ENCODE measurements at places on chromosomes 7 and 10.

- no peak for DNase-seq
Measured at GRCh38 chr7:101171442-101171837, 6.1 kb upstream of the VGF start.

- no peak for DNase-seq
Measured at GRCh38 chr10:63227207-63227895, 94.2 kb downstream of the NRBF2 start.

DNA sequence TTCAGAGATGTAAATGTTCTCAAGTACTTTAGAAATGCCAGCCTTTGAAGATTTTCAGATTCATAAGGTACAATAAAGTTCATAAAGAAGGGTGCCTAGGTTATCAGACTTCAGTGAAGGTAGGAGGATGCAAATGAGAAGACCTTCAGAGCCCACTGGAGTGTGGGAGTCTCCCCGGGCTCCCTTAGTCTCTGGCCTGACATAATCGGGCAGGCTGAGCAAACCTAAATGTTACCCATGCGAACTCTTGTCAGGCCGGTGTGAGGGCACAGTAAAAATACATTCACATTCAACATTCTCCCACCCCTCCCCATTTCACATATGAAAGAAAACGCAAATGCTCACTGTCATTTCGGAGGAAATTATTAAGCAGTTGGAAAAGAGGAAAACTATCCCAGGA lies 102.6 kb upstream of the FEZF1 start:
- DNase-seq = no peak

- DNase-seq = no peak
Measured at GRCh38 chr10:14409247-14409646, 78.5 kb upstream of the FRMD4A start.

- no peak for DNase-seq
Measured at GRCh38 chr7:77738871-77739270, 42.6 kb downstream of the RSBN1L start.

DNA sequence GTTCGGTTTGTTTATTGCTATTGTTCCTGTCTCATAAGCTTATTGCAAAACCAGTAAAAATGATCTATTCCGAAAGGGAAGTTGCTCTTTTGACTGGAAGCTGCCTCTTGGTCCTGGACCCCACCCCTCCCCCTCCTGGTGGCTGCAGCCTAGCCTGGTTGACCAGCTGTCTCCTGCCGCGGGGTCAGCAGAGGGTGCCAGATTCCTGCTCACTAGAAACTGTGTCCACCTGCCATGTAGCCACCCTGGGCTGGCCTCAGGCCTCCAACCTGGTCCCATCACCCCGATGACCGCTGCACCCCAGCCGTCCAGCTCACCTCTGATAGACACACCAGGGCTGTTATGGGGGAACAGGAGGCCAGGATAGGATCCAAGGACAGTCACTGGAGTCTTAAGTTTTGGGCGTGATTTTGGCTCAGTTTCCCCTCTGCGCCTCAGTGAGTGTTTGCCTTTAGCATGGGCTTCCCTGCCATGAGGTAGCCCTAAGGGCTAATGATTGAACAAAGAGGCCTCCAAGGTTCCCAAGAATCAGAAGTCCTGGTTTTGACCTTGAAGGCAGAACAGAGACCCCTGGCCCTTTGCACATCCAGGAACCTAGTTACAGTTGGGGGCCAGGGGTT lies 32.9 kb upstream of the SLF2 start:
- DNase-seq = no peak

DNA sequence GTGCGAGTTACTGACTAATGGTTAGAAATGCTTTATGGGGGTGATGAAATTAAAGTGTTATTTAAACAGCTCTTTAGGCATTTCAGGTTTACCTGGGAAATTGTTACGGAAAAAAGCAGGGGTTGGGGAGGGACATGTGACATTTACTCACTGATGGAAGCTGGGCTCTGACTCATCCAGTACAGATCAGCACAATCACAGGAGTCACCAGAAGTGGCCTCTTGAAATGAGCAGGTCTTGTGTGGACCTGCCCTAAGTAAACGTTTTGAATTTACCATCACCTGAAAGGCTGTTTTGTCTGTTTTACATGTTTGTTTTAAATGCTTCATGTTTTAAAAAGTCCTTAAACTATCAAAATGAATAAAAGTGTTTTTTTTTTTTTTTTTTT lies 2.3 kb downstream of the GLRX3 start:
- DNase-seq = no peak

- no peak for DNase-seq
Measured at GRCh38 chr10:68594405-68594804, 34.3 kb downstream of the TET1 start.

DNA sequence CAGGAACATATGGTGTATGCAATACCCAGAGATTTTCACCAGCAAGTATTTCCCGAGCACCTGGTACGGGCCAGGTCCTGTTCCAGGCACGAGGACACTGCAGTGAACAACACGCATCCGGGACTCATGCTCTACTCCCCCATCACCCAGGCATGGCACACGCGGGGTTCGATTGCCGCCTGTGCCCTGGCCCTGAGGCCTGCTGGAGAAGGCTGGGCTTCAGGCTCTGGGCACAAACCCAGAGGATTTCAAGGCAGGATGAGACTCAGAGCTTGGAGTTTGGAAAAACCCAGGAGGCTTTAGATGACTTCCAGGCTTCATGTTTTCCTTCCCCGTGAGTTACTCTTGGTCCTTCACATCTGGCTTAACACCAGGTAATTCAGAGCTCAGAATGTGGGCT lies 143.5 kb downstream of the NEURL1 start:
- DNase-seq = no peak

GRCh38 chr7:45171946-45172345 lies 14.4 kb downstream of the RAMP3 start:
- no peak for DNase-seq

GRCh38 chr10:119191881-119192280 lies 13.3 kb upstream of the PRDX3 start:
- no peak for DNase-seq

DNA sequence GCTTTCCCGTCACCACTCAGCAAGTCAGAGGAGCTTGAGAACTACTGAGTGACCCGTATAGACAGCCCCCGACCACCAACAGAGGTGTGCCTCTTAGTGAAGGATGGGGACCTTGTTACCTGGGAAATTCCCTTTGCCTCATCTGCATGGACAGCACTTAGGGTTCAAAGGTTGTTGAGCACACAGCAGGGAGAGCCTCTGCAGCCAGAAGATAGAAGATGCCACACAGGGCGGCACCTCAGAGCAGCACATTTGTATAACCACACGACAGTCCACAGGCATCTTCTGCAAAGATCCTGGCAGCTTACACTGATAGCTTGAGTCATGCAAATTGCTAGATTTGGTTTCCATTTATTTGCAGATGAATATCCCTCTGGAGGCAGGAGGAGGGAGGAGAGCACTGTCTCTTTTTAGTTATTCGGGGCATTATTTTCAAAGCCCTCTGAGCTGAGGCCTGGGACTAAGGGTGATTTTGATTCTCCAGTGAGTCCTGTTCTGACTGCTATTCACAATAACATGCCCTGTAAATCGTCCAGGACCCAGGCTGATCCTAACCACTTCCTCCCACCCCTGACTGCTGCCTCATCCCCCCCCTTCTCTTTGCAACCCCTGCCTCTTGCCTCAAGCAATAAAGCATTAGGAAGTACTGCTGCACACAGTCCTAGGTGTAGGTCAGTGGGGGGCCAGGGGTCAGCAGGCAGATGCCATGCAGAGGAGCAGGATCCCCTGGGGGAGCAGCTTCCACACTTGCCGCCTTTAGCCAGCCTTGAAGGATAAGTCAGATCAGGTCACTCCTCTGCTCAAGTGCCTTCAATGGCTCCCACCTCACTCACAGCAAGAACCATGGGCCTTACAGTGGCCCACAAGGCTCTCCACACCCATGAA lies 24.6 kb upstream of the INMT start:
- no peak for DNase-seq

DNA sequence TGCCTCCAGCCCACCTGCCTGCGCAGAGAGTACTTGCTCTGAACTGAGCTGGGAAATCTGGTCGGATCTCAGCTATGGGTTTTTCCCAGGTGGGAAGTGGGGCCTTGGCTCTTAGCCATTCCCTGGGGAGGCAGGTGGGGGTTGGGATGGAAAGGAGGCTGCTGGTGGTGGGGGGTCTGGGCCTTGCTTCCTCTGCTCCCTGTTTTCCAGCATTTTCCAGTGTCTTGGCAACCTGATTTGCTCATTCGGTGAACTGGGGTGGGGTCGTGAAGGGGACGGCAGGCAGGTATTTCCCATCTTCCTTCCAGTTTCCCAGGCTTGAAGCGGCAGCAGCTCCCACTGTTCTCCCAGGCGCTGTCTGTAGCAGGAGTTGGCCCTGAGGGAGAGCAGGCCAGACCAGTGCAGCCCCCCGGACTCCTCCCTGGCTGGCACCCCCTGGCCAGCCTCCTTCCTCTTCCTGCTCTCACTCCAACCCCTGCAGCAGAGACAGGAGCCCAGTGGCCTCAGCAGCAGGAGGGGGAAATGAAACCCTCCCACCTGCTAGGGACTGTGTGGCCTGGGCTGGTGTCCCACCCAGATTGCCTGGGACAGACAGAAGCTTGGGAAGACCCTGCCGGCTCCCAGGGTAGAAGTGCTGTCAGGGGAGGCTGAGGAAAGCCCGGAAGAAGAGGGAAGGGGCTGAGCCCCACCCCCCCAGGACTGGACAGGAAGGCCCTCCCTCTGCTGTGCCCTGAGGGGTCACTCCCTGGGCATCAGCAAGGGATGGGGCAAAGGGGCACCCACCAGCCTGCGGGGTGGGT lies 6.6 kb downstream of the TRIM8 start:
- no peak for DNase-seq

DNA sequence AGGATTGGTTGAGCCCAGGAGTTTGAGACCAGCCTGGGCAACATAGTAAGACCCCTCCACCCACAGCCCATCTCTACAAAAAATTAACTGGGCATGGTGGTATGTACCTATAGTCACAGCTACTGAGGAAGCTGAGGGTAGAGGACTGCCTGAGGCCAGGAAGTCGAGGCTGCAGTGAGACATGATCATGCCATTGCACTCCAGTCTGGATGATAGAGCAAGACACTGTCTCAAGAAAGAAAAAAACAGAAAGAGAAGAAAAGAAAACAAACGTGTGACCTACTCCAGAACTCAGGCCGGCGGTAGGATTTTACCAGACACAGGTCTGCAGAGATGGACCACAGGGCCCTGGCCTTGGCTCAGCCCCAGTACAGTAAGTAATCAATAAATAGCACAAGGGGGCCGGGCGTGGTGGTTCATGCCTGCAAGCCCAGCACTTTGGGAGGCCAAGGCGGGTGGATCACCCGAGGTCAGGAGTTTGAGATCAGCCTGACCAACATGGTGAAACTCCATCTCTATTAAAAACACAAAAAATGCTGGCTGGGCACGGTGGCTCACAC lies 35.4 kb upstream of the TNRC18 start:
- no peak for DNase-seq

DNA sequence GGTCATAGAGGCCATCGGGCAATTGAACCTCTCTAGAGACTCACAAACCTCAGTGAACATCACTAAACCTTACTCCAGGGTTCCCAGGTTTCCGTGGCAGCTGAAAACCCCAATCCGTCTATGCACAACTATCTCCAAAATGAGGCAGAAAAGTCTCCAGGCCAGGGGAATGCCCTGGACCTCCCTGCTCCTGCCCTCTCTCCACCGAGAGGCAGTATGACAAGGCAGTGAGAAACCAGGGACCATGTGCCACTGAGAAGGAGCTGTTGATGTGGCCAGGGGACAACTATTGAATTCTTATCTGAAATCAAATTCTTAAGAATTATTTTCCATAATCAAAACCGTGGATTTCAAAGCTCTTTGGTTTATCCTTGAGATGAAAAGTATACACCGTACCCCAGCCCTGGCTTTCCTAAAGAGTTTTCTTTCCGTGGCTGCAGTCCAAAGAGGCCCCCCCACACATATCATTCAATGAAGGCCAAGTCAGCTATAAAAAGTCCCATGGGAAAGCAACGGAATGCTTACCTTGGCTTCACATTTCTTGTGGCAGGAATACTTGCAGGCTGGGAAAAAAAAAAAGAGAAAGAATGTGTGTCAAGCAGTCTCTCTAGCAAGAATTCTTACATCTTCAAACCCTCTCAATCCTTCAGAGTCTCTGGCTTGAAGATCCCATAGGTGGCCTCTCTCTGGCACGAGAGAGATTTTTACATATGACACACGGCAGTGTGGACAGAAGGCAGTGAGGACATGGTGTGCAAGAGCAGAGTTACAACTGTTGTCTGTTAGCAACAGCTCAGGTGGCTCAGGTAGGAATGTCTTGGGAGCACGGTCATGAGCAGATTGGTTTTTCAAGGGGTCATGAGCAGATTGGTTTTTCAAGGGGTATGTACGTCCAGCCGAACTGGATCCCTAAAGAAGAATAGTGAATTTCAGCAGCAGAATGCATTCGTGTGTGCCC lies 75.2 kb downstream of the TNS3 start:
- no peak for DNase-seq

GRCh38 chr7:156497776-156498509 lies 142.6 kb upstream of the RNF32 start:
- no peak for DNase-seq

DNA sequence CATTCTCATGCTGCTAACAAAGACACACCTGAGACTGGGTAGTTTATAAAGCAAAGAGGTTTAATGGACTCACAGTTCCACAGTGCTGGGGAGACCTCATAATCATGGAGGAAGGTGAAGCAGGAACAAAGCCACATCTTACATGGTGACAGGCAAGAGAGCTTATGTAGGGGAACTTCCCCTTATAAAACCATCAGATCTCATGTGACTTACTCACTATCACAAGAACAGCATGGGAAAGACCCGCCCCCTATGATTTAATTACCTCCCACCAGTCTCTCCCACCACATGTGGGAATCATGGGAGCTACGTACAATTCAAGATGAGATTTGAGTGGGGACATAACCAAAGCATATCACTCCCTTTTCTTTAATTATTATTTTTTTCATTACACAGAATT lies 16.6 kb downstream of the COL28A1 start:
- DNase-seq = no peak

DNA sequence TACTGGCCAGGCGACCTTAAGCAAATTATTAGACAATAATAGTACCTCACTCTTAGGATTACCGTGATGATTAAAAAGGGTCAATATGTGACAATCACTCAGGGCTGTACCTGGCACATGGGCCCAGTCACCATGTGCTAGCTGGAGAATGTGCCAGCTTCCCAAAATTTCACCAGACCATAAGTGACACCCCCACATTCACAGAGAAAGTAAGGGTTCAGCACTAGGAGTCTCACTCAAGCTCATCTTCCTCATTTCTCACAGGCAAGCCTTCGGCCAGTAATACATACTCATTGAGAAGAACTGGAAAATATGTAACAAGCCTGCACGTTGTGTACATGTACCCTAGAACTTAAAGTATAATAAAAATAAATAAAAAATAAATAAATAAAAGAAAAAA lies 22.4 kb upstream of the C10orf71 start:
- no peak for DNase-seq

DNA sequence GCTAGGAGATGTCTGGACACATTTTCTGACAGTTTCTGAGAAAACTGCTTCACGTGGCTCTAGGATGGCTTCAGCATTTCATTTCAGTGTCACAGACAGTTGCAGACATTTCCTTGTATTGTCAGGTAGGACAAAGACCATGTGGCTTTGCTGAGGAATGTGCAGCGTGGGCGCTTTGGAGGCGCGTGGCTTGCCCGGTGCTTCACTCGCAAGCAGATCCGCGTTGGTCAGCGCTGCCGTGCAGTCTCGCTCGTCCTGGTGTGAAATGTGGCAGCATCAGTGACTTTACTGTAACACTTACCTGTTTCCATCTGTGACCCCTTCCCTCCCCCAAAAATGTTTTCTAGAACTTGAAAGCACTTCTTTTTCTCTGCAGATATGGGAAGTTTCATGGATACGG lies 340.5 kb downstream of the SDK1 start:
- no peak for DNase-seq

GRCh38 chr10:5470062-5470751 lies 29.2 kb downstream of the CALML5 start:
- no peak for DNase-seq

GRCh38 chr7:130994378-130995115 lies 260.5 kb upstream of the KLF14 start:
- DNase-seq = no peak

Measured in GM12892 (cell line).